ENCODE measurements at places on chromosomes 16 and 17. TPM values are rescaled to one million over a fixed set of nuclear protein-coding genes. Genes with fewer than 3 reads are reported as not detected.

Gene TBC1D3H
- not detected for total RNA-seq

Gene KCTD11
- 6.2 TPM for total RNA-seq

Gene OR1F1
- total RNA-seq = not detected

Gene CD300H
- total RNA-seq = not detected

Gene DPEP3
- not detected for total RNA-seq

Gene MFAP4
- not detected for total RNA-seq

Gene PIK3R6
- not detected for total RNA-seq

Gene FMNL1
- 0.03 TPM for total RNA-seq

Gene CCL7
- not detected for total RNA-seq

Gene DNAI2
- total RNA-seq = not detected

Gene ARL5C
- not detected for total RNA-seq

Gene TNS4
- total RNA-seq = 148 TPM

Gene WNT3
- total RNA-seq = 0.08 TPM

Gene RBFOX1
- total RNA-seq = not detected

Gene GLIS2
- total RNA-seq = 6.7 TPM

Gene TEX19
- 1.1 TPM for total RNA-seq

Gene UNC45B
- not detected for total RNA-seq

Gene CETP
- not detected for total RNA-seq

Gene TMIGD1
- total RNA-seq = not detected

Gene HBQ1
- total RNA-seq = not detected

Gene CORO6
- total RNA-seq = 0.25 TPM

Gene CES5A
- not detected for total RNA-seq

Gene ASGR1
- 0.52 TPM for total RNA-seq

Gene MT4
- not detected for total RNA-seq

Gene ABCA8
- total RNA-seq = not detected

Gene PAGR1
- 57.4 TPM for total RNA-seq

Gene MTHFSD
- 15.4 TPM for total RNA-seq

Gene GLTPD2
- total RNA-seq = not detected

Gene CTF1
- not detected for total RNA-seq

Gene LDAF1
- total RNA-seq = 13.3 TPM

Gene NTN1
- total RNA-seq = 0.03 TPM

Gene RNF112
- not detected for total RNA-seq

Gene KRT25
- total RNA-seq = not detected

Gene WFDC1
- not detected for total RNA-seq

Gene CEP295NL
- total RNA-seq = 2.1 TPM

Gene YBX2
- total RNA-seq = 16.3 TPM

Gene OR1G1
- not detected for total RNA-seq

Gene SLC13A2
- total RNA-seq = not detected

Gene IL17C
- not detected for total RNA-seq

Gene RND2
- total RNA-seq = 0.13 TPM

Gene NDRG4
- total RNA-seq = 2.1 TPM
